ENCODE measurements at places on chromosomes 2 and 18. TPM values are rescaled to one million over a fixed set of nuclear protein-coding genes. Genes with fewer than 3 reads are reported as not detected.

POLE4 gene
- 17.7 TPM for total RNA-seq

KLHL41 gene
- total RNA-seq: 0.67 TPM

C2orf66 gene
- total RNA-seq: 0.20 TPM

GRCh38 chr18:40944576-40944975 is 1010.5 kb upstream of the PIK3C3 start:
- no peaks in the 10 kb centered on the region for H3K27me3 ChIP-seq
- no peaks in the 10 kb centered on the region for H3K4me1 ChIP-seq
- DNase-seq: no peak

DNA sequence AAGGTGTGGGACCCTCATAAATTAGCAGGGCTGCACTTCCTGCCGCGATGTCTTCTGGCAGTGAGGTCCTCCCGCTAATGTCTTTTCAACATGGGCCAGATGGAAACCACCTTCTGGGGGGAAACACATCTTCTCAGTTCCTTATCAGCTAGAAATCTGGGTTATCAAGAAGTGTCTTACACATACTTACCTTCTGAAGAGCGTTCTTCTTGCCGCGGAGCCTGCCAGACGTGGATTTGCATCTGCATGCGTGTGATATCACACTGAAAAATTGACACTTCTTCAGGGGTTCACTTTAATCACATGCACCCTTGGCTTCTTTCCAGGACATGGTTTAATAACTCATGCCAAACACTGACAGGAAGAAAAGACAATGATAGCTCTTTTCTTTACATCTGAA is 163.5 kb upstream of the SOX11 start:
- H3K4me3 ChIP-seq: no peak overlapping the region
- no peaks in the 10 kb centered on the region for H3K4me1 ChIP-seq
- H3K27me3 ChIP-seq: no peaks in the 10 kb centered on the region
- no peaks in the 10 kb centered on the region for H3K36me3 ChIP-seq

- no peak overlapping the region for H3K27ac ChIP-seq
- H3K27me3 ChIP-seq: no peaks in the 10 kb centered on the region
- H3K36me3 ChIP-seq: no peaks in the 10 kb centered on the region
Observed at GRCh38 chr2:128422571-128422970, 103.9 kb upstream of the HS6ST1 start.

- H3K27me3 ChIP-seq: no peaks in the 10 kb centered on the region
- H3K27ac ChIP-seq: no peak overlapping the region
- H3K4me1 ChIP-seq: peaks cover 26% of the 10 kb centered on the region
- H3K4me3 ChIP-seq: no peak overlapping the region
- H3K36me3 ChIP-seq: no peaks in the 10 kb centered on the region
Observed at GRCh38 chr2:201436141-201436540, 15.1 kb downstream of the TRAK2 start.

DNA sequence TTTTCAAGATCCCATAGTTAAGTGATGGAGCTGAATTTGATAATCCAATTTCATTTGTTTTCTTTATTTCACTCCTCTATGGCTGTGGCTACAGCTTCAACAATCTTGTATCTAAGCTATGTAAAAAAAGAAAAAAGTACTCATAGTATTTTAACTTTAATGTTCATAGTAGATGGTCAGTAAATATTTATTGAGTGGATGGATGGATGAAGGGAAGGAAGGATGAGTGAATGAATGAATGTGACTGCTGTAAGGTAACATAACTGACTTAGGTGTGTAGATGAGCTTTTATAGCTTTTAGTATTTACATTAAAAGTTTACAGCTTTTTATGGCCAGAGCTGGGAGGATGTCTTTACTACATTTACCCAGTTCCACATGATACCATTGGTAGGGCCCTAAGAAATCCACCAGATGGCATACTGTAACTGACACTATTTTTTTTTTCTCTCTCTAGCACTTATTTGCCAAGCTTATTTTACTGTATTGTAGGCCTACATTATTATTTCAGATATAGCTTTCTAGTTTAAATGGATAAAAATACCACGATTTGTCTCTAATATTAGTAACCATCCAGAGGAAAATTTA is 13.4 kb upstream of the HRH4 start:
- no peaks in the 10 kb centered on the region for H3K27me3 ChIP-seq
- no peak overlapping the region for H3K4me3 ChIP-seq
- no peaks in the 10 kb centered on the region for H3K36me3 ChIP-seq
- no peaks in the 10 kb centered on the region for H3K4me1 ChIP-seq
- DNase-seq: no peak

DNA sequence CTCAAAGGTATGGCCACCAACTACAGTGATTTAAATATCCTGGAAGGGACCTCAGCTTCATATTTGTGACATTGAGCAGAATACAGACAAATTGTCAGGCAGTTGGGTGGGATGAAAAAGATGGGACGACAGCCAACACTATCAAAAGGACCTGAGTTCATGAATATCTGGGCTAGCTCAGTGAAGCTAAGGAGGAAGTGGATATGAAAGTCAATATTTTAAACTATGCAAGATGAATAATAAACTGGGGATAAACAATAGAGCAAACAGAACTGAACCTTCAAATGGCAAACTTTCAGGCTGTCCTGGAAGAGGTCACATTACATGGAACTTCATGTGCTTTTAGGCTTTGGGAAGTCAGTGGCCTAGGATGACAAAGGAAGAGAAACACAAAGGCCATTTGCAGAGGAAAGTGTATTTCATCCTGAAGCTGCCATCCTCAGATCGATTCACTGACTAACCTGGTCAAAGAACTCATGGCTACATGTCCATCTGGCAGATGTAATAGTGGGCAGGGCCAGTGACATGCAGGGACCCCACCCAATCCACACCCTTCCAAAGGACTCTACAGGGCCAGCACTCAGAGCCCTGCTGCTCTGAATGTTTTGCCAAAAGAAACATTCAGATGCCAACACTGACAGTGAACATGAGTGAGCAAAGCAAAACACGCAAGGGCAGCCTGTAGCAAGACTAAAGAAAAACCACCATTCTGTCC is 175.7 kb downstream of the ETAA1 start:
- no peak overlapping the region for H3K4me3 ChIP-seq
- H3K36me3 ChIP-seq: no peaks in the 10 kb centered on the region
- H3K4me1 ChIP-seq: peaks cover 24% of the 10 kb centered on the region
- H3K27me3 ChIP-seq: no peaks in the 10 kb centered on the region
